Suppressor macrophage (primary cell): ENCODE measurements at places on chromosomes 3 and 15.

- no peak for DNase-seq
These were observed 288.5 kb downstream of the XXYLT1 start for GRCh38 chr3:194982472-194982871.

- DNase-seq, result no peak
These were observed 30.5 kb upstream of the SPATA12 start for GRCh38 chr3:57029924-57030323.

- DNase-seq, result no peak
These were observed 221.1 kb upstream of the TLE3 start for GRCh38 chr15:70318594-70319465.

GRCh38 chr3:177514611-177515499 lies 317.6 kb upstream of the TBL1XR1 start:
- DNase-seq, result no peak
